ENCODE measurements at places on chromosomes 6 and 20.

DNA sequence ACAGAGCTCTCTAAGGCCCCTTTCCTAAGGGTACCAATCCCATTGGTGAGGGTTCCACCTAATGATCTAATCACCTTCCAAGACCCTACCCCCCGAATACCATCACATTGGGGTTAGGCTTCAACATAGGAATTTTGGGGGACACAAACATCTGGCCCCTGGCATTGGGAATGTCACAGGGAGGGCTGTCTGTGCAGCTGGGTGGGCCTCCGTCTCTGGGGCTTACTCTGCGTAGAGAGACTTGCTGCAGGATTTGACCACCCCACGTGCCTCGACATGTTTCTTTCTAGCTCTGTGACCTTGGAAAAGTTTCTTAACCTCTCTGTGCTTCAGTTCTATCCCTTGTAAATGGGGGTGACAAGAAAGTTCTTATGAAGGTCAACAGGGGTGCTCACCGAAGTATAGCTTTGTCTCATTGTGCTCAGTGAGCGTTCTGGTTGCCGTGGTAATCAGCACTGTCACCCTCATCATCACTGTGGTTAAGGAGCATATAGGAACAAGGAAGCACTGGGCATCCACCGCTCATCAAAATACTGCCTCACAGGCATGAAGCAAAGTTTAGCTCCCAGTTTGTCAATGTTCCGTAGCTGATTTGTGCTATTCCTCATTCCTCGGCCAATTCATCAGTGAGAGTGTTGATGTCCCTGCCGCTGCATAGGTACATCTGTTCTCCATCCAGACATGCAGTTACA, 152.8 kb downstream of the SYCP2 start:
- no peak for ATAC-seq

GRCh38 chr6:23510778-23511510, 615.1 kb upstream of the NRSN1 start:
- ATAC-seq, result no peak

DNA sequence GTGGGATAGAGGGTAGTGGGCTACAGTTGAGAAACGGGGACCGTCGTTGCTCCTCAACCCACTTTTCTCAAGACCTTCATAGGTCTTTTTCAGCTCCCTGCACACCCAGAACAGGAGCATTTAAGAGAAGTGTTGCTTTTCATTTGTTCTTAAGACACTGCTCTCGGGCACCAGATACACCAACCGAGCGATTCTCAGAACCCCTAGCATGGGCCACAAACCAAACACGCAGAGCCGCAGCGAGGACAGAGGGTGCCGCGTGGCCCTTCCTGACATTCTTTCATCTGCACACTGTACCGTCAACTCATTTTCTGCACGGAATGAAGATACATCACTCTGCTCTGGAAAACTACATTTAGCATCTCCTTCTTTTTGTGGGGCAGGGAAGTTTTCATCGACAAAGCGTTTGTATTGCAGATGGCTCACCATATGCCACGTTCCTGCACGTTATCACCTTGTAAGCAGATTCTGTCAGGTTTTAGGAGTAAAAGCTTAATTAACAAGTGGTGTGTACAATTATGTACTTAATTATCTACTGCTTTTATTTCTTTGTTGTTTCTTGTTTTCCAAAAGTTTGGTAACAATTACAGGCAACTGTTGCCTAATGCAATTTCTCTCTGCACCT, 70.4 kb upstream of the MLN start:
- no peak for ATAC-seq

- ATAC-seq, result no peak
Observed at GRCh38 chr6:111884068-111884467, 10.8 kb upstream of the FYN start.

GRCh38 chr20:10427060-10427692, 6.8 kb downstream of the MKKS start:
- ATAC-seq, result peak; percentile 78

DNA sequence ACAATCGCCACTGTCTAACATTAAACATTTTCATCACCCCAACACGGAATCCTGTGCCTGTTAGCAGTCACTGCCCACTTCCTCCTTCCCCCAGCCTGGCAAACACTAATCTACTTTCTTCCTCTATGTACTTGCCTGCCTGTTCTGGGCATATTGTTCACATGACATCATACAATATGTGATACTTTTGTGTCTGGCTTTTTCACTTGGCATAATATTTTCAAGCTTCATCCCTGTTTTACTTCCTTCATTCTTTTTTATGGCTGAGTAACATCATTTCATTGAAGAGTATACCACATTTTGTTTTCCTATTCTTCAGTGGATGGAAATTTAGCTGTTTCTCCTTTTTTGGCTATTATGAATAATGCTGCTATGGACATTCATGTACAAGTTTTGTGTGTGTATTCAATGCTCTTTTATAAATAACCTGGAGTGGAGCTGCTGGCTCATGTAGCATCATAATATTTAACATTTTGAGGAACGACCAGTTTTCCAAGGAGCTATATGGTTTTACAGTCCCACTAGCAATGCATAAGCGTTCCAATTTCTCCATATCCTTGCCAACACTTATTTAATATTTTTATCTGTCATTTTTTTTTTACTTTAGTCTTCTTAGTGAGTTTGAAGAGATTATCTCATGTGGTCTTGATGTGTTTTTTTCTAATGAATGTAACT, 360.1 kb downstream of the HDGFL1 start:
- ATAC-seq, result peak; percentile 49

- ATAC-seq, result no peak
Observed at GRCh38 chr20:21548390-21549035, 34.6 kb upstream of the NKX2-2 start.

DNA sequence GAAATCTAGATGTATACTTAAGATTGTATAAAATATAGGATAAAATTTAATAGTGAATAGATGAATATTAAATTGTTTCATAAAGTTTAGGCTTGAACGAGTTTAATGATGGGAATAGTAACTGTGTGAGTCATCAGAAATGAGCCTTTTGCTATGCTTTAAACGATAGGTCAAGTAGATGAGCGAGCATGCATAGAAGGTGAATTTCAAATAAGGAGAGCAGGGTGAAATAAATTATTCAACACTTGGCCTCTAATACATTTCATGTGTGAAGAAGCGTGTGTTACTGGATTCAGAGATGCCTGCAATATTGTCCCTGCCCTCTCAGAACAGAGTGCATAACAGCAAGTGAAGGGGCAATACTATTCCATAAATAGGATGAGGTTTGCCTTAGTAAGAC, 74.4 kb upstream of the EYA4 start:
- ATAC-seq, result no peak

- no peak for ATAC-seq
Observed at GRCh38 chr6:156807028-156807427, 29.9 kb downstream of the ARID1B start.

DNA sequence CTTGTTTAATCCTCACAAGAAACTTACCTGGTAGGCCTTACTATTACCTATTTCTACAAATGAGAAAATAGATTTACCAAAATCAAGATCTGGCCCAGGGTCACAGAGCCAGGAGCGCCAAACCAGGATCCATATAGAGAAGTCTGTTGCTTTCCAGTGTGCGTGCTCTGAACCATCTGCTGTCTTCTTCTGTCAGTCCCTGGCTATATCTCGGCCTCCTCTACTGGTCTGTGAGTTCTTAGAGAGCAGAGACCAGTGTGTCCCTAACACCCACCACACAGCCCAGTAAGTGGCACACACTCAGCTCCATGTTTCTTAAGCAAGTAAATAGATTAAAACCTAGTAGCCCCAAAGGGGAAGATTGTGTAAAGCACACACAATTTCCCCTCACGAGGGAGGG, 18.9 kb upstream of the ENPP5 start:
- no peak for ATAC-seq

- ATAC-seq, result no peak
Observed at GRCh38 chr6:37160922-37161778, 8.8 kb upstream of the PIM1 start.

DNA sequence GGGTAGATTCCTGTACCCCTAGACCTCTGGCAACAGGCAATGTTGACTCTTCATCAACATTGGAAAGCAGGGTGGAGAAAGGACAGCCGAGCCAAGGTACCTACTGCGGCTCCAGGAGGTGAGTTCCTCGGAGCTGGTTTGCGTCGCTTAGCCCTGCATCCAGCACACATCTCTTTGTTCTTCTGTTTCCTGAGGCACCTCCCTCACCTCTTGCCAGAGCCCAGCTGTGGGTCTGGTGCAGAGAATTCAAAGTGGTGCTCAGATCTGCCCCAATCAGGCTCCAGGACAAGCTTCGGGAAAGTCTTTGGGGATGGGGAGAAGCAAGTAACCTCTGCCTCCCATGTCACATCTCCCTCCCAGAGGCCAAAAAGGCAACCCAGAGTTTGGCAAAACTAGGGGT, 2.2 kb downstream of the KCNG1 start:
- ATAC-seq, result no peak

DNA sequence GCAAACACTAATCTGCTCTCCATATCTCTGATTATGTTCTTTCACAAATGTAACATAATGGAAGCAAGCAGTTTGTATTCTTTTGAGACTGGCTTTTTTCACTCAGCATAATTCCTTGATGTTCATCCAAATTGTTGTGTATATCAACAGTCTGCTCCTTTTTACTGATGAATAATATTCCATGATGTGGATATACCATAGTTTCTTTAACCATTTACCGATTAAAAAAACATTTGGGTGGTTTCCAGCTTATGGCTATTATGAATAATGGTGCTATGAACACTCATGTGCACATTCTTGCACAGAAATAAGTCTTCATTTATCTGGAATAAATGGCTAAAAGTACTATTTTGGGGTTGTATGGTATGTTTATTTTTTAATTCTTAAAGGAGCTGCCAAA, 708.9 kb downstream of the RFPL4B start:
- no peak for ATAC-seq

- no peak for ATAC-seq
Observed at GRCh38 chr6:139529420-139529819, 155.0 kb upstream of the CITED2 start.

- no peak for ATAC-seq
Observed at GRCh38 chr6:20919677-20920385, 385.6 kb downstream of the CDKAL1 start.

- no peak for ATAC-seq
Observed at GRCh38 chr6:138847884-138848283, 52.0 kb downstream of the ECT2L start.

DNA sequence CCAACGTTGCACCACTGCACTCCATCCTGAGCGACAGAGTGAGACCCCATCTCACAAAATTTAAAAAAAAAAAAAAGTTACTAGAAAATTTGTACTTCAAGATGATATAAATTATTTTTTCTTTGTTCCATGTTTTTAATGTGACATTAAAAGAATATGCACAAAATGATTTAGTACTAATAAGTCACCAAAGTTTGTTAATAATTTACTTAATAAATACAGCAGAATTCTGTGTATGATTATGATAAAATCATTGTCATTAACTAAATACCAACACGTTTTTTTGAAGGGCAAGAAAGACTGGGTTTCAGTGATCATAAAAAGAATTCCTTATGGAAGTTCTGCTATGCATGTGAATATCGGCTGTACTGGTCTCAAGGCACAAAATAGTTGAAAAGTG, 28.1 kb downstream of the GOPC start:
- ATAC-seq, result no peak

- ATAC-seq, result no peak
Observed at GRCh38 chr6:150004101-150004782, 21.1 kb downstream of the RAET1L start.

DNA sequence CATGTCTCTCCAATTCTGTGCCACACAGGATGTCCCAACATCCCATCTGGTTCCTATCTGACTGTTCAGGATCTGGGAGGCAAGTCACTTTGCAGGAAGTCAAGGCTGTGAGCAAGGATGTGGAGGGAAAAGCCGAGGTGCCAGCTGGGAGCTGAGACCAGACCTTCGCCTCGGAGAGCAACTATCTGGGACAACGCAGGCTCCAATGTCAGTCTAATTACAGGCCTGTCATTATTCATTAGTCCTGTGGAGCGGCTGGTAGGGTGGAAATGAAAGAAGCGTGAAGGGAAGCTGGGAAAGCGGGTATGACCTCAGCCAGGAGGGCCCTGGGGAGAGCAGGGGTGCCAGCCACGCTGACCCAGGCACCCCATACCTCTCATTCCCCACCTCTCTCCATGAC, 147.3 kb downstream of the UNC5CL start:
- no peak for ATAC-seq

- ATAC-seq, result no peak
Observed at GRCh38 chr6:124517339-124517738, 444.9 kb upstream of the RNF217 start.

- ATAC-seq, result no peak
Observed at GRCh38 chr20:40744072-40744817, 55.2 kb upstream of the MAFB start.

DNA sequence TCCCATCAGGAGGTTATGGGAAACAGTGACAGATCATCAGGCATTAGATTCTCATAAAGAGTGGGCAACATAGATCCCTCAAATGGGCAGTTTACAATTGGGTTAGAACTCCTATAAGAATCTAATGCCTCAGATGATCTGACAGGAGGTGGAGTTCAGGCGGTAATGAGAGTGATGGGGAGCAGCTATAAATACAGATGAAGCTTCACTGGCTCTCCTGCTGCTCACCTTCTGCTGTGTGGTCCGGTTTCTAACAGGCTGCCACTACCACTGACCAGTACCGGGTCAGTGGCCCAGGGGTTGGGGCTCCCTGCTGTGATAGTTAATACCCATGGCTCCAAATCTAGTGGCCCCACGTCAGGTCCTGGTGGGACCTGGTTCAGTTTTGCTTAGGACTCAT, 135.7 kb downstream of the OR2B2 start:
- ATAC-seq, result no peak

- peak; percentile 24 for ATAC-seq
Observed at GRCh38 chr6:154848580-154848979, 115.4 kb downstream of the SCAF8 start.

DNA sequence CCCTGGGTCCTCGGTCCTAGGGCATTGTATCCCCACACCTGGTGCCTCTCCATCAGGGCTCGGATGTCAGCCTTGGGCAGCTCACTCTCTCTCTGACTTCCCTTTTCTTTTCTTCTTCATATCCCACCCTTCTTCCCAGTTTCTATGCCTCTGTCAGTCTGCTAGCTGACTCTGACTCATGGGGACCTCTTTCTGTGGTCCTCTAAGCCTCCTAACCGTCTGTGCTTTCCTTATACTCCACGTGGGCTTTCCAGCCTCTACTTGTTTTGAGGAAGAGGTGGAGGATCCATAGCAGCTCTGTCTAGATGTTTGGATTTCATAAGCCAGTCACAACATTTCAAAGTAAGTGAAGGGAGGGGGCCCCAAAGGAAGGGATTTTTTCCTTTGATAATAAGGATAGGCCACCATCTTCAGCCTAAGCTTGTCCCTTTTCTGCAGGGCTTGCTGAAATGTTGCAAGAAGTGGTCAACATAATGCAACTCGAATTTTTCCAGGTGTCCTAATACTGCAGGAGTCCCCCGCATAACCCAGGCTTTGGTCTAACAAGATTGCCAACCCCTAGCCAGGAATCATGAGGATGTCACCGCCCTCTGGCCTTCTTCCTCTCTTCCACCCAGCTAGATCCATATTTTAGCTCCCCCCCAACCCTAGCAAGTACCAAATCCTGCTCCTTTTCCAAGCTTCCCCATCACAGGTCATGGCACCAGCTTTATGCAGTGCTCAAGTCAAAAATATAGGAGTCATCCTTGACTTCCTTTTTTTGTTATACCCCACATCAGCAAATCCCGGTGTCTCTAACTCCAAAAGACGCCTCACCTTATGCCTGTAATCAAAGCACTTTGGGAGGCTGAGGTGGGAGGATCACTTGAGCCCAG, 8.7 kb upstream of the PLTP start:
- no peak for ATAC-seq

- no peak for ATAC-seq
Observed at GRCh38 chr20:54843431-54843830, 368.0 kb downstream of the DOK5 start.

GRCh38 chr20:48745330-48745729, 82.5 kb downstream of the PREX1 start:
- no peak for ATAC-seq

- ATAC-seq, result no peak
Observed at GRCh38 chr20:63639093-63639975, 12.4 kb upstream of the GMEB2 start.
